ENCODE measurements at places on chromosomes 3 and 15.

- DNase-seq = no peak
Measured at GRCh38 chr15:52635908-52636307, 43.3 kb downstream of the ATOSA start.

DNA sequence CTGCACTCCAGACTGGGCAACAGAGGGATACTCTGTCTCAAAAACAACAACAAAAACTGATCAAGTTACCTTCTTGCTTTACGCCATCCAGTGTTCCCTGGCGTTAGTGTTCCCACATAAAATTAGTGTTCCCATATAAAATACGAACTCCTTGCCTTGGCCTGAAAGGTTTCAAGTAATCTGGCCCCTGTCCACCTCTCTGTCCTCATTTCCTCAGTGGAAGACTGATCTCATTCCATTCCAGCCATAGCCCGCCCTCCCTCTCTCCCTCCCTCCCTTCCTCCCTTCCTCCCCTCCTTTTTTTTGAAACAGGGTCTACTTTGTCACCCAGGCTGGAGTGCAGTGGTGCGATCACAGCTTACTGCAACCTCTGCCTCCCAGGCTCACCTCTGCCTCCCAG is 2.8 kb upstream of the CAND2 start:
- no peak for DNase-seq

DNA sequence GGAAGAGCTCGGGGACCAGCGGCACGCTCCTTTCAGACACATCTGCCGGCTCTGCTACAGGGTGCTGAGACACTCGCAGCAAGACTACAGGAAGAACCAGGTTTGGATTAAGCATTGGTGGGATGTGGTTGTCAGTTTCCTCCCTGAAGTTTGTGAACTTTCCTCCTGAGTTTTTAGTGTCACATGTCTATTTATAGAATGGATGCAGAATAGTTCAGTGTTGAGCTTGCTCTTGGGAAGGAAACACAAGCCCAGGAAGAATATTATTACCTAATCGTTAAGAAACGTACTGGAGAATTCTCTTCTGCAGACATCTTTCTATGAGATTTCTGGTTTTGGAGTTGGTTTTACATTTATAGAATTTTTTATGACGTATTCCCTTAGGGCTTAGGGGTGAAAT is 172.0 kb downstream of the ITPR1 start:
- no peak for DNase-seq

GRCh38 chr15:60057554-60057953 is 53.4 kb downstream of the FOXB1 start:
- no peak for DNase-seq

GRCh38 chr15:90231028-90232017 is 2.4 kb downstream of the CIB1 start:
- peak; percentile 75 for DNase-seq

DNA sequence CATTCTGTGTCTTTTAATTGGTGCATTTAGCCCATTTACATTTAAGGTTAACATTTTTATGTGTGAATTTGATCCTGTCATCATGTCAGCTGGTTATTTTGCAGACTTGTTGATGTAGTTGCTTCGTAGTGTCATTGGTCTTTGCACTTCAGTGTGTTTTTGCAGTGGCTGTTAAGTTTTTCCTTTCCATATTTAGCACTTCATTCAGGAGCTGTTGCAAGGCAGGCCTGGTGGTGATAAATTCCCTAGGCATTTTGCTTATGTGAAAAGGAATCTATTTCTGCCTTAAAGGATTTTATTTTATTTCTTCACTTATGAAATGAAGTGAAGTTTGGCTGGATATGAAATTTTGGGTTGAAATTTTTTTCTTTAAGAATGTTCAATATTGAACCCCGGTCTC is 70.2 kb upstream of the CD96 start:
- no peak for DNase-seq

DNA sequence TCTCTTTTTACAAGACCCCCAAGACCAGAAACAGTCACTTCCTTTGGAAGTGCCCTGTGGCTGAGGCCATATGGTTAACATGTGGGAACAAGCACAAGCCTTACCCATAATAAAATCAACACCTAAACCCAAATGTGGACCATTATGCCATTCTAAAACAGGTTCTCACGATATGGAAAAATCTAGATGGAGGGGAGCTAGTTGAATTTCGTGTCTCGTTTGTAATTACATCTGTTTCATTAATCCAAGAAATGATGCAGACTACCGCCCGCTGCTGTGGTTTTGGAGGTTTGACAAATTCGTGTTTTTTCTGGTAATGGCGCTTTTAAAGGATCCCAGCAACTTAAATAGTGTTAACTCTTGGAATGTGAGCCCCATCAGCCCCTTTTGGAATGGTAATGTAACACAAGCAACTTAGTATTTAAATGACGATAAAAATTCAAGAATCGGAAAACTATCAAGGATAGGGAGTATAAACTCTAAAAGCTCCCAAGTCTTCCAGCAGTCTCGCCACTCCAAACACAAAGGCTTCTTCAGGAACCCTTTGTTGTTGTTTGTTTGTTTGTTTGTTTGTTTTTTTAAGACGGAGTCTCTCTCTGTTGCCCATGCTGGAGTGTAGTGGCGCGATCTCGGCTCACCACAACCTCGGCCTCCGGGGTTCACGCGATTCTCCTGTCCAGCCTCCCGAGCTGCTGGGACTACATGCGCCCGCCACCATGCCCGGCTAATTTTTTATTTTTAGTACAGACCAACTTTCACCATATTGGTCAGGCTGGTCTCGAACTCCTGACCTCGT is 1.1 kb downstream of the CNBP start:
- peak; percentile 41 for DNase-seq

DNA sequence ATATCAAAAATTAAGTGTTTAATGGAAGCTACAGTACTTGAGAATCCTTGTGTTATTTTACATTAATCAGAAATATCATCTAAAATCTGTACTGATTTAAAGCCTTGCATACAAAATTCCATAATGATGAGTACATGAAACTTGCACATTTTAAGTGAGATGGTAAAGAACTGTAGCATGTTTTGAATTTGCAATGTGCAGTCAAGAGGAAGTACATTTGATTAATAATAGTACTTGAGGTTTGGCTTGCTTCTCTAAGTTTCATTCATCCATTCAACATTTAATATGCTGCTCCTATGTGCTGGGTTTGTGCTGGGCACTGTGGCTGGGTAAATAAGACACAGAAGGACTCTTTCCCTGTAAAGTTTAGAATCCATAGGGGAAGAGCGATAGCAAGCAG is 332.3 kb downstream of the CNTN3 start:
- no peak for DNase-seq

DNA sequence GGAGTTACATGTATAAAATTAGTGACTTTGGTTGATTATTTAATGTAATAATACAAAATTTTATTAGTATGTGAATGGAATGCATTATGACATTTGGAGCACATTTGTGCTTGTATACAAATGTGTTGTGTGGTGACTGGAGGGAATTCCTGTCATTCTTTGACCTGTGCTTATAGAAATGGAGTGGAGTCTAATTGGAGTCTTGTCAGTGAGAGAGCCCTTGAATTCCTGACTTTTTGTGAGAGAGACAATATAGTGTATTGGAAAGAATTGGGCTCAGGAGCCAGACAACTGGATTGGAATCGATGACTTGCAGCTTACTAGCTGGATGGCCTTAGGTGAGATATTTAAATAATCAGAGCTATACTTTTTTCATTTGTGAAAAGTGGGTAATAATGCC is 9.4 kb downstream of the TCF12 start:
- DNase-seq = no peak

- no peak for DNase-seq
Measured at GRCh38 chr15:101528917-101529299, 39.4 kb upstream of the PCSK6 start.

GRCh38 chr3:145429546-145429945 is 731.4 kb downstream of the PLOD2 start:
- DNase-seq = no peak

- DNase-seq = peak; percentile 10
Measured at GRCh38 chr3:10505050-10505790, at the start of gene ATP2B2. TSS of gene ATP2B2 (minus strand) at chr3:10505586. CDS start at chr3:10449543, 56,043 bp downstream.

- no peak for DNase-seq
Measured at GRCh38 chr15:25862071-25862471, 1.1 kb downstream of the ATP10A start.

DNA sequence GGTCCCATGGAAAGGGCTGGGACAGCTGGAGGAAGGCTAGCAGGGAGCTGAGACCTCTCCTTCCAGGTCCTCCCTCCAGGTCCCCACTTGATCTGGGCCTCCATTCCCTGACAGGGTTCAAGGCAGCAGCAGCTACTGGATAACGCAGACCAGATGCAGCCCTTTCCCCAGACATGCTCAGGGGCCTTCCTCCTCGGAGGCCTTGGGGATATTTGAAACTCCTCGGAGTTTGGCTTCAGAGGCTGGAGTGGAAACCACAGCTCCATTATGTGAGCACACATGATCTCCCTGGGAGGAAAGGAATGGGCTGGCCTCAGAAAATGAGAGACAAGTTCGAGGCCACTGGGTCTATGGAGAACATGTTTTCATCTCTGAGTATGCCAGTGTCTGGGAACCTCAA is 119.3 kb downstream of the SMAD6 start:
- DNase-seq = no peak

GRCh38 chr3:125035217-125035616 is 20.6 kb downstream of the HEG1 start:
- DNase-seq = no peak

DNA sequence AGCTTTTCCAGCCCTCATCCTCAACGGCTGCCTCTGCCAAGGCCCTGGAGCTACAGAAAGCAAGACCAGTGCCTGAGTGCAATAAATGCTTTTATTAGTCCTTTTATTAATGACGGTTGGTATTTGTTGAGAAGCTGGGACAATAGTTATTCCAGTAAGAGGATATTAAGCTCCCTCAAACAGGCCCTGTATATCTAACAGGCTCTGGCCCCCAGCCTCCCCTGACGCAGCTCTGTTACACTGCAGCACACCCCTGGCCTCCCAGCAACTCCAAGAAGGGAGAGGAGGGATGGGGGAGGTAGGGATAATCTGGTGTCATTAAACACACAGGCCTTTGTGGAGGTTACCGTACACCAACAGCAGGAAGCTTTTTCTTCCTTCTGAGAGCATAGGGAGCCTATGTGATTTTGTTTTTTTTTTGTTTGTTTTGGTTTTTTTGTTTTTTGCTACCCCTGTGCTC is 30.8 kb upstream of the MAGEF1 start:
- no peak for DNase-seq

DNA sequence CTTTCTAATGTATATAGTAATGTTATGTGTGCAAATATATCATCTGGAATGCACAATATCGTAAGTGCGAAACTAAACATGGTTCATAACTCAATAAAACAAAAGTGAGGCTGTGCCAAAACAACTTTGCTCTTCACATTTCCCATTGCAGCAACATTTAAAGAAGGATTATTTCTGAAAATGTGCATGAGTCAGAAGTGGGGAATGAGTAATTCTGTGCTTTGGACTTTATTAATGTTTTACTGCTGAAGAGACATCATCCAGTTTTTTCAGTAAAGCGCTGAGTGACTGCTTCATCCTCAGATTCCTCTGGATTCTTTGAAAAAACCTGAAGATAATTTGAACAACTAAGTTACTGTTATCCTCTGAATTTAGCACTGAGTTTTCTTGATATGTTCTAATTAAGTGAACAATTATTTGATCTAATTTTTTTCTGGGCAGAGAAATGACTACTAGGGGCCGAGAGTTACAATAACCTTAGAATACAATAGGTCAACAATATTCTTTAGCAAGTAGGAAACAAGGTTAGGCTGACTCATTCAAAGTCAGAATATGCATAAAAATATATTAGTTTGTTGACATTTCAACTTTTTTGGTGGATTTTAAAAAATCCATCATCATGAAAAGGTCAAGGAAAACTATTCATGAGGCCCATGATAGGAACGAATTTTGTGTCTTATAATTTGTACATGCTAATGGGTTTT is 20.0 kb upstream of the PLCL2 start:
- DNase-seq = no peak

GRCh38 chr3:54631516-54632325 is 296.1 kb downstream of the LRTM1 start:
- no peak for DNase-seq

DNA sequence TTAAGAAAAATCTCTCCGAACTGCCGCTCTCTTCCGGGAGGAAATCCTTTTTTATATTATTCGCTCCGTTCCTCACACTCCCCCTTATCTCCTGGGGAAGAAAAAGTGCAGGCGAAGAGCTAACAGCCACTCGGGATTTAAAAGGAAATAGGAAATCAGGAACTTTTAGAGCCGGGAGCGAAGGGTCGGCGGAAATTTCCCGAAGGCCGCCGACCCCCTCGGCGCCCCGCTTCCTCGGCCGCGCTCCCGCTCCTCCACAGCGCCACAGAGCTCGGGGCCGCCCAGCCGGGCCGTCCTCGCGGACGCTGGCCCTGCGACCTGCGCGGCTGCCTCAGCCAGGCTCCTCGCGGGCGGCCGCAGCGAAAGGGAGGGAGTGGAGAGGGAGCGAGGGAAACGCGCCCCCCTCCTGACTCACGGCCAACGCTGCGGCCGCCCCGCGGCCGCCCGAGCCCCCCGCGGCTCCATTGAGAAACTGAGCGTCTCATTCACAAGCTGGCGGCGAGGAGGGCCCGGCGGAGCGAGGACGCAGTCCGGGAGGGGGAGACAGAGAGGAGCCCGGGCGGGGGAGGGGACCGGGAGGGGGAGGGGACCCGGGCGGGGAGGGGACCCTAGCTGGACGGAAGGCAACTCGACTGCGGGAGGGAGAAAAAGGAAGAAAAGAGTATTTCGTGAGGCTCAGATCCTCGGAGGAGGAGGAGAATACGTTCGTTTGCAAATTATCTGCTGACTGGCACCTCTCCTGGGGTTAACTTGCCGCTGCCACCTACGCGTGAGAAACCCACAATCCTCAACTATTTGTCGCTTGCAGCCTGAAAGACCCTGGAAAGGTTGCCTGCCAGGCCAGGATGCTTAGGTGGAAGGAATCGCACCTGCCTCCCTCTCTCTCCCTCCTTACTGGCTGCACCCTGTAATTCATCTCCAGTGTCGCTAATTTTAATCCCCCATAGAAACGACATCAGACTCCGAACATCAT is at the start of gene PTPN9:
TSS of gene PTPN9 (minus strand) at position 368 of the 973 bp plus-strand sequence. CDS start 539 bp downstream, outside the sequence.
- peak; percentile 80 for DNase-seq

DNA sequence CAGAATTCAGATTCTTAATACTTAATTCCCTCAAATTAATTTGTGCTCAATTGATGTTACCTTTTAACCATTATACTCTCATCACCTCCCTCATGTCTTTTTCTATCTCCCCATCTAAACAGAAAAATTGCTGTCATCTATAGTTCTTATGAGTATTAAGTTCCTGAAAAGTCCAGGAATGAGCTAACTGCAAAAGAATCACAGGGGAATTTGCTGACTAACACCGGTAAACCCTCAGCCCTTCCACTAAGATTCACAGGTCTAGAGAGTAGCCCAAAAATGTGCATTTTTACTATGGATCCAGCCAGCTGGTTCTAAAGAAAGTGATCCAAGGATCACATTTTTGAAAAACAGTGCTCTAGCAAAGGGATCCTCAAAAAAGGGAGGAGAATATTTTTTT is 67.0 kb downstream of the SETD2 start:
- no peak for DNase-seq

- no peak for DNase-seq
Measured at GRCh38 chr15:63420333-63420747, 38.7 kb upstream of the CA12 start.
